ENCODE measurements at places on chromosomes 7 and 10.

DNA sequence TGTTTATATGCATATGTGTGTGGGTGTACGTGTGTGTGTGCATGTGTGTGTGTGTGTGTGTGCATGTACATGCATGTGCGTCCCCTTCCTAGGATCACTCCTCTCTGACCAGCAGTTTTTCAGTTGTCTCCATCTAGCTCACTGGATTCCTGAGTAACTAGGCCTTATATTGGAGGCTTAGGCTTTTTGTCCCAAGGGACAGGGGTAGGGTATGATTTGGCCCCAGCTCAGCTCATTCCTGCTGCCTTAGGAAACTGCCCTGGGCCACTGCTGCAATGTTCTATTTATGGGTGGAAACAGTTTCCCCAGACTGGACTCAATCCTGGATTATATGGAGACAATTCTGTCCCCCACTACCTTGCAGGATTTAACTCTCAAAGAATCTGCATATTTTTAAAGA lies 68.8 kb upstream of the SDK1 start:
- no peak for DNase-seq

DNA sequence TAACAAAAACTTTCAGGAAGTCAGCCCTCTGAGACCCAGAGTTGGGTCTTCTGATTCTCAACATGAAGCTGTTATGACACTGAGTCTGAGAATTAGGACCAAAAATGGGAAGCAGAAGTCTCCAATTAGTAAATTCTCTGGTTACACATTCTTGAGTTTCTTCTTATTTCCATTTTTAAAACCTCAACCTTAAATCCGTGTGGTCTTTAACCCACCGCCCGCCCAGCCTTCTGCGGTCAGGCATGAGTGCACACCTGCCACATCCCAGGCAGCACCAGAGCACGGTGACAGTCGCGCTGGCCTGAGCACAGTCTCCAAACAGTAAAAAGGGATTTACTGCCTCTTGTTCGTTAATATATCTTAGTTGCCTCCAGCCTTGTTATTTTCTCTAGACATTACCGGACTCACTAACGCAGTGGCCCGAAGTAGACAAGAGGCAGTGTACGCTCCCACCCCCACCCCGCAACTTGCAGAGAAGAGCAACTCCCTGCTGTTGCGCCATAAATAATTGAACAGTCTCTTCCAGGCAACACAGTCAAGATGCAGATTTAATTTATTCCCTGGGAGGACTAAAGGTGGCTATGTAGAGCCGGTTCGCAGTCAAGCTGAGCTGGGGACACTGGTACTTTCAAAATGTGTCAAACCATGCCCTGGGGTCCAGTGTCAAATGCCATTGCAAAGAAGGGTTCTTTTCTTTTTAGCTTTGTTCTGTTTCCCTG lies 147.0 kb upstream of the CELF2 start:
- DNase-seq = no peak

GRCh38 chr10:69659241-69660038 lies 29.4 kb downstream of the FAM241B start:
- no peak for DNase-seq

DNA sequence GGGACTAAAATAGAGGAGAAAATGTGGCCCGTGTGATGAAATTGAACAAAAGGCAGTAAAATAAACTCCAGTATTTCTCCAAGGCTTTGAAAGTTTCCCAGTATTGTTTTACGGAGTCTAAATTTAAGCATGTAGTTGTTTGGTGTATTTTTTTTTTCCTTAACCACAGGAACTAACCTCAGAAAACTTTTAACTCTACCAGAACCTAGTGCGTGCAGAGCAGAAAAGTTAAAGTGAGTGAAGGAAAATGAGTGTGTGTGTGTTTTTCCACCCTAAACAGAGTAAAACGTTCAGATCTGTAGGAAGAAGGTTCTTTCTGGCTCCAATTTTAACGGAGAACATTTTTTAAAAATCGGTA lies 812 bp downstream of the PROSER2 start:
- DNase-seq = no peak

DNA sequence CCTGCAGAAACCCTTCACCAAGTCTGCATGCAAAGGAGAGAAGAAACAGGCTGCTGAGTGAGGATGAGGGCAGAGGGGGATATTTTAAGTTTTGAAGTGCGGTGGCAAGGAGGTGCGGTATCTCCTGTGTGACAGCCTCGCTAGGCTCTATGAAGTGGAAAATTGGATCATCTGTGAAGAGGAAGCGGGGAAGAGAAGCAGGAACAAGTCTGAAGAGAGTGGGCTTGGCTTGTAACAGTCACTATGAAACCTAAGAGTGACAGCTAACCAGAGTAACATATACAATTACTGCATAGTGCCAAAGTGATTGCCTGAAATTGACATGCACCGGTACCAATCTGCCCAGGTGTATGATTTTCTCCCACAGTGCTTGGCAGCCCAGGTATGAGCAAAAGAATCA lies 287.5 kb upstream of the KLF14 start:
- DNase-seq = no peak

DNA sequence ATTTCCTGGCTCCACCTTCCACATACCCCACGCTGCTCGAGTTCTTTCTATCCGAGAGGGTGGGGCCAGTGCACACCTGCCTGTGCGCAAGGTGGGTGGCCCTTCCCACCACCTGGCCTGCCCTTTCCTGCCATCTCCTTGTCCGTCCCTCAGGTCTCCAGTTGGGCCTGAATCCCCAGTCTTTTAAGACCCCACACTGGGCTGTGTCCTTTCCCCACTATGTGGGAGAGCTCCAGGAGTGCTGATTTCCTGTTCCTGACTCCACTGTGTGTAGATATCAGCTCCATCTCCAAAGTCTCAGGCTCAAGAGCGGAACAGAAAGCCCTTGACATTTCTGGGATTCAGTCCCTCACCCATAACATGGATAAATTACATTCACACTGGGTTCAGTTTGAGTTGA lies 20.1 kb downstream of the LHPP start:
- no peak for DNase-seq

DNA sequence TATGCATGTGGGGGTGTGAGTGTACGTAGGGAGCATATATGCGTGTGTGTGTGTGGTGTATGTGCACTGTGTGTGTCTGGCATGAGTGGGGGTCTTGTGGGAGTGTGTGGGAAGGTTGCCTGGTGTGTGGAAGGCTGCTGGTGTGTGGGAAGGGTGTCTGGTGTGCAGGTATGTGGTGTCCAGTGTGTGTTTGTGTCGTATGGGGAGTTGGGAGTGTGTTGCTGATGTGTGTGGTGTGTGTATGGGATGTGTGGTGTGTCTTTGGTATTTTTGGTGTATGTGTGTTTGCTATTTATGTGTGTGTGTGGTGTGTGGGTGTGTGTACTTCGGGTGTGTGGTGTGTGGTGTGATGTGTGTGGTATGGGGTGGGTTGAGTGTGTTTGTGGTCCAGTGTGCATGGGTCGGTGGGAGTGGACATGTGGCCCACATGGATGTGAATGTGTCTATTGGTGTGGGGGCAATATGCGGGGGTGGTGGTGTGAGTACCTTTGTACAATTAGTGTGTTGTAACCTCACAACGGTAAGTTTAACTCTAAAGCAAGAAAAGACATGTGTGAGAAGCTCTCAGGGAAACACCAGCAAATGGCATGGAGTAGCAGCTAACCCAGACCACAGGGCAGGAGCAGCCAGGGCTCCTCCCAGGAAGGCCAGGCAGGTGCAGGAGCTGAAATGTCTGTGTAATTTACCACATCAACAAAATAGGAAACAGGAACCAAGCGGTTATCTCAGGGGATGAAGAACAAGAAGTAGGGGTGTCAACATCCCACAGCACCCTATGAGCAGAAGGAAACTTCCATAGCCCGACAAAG lies 11.9 kb downstream of the ANTXRL start:
- no peak for DNase-seq

DNA sequence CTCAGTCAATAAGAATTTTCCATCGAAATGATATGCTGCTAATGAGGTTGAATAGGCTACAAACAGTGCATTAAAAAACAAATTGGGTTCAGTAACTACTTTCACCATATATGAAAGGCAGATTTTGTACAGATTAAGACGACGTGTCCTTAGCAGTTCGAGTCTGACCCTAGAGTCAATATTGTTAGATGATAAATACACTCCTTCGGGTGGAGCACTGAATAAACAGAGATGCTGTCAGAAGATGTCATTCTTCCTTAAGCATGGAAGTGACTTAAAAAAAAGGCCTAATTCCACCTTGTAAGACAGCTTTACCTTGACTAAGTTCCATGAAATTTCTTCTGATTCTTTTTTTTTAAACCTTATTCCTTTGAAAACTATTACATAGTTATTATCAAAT lies 5.8 kb upstream of the AGR2 start:
- no peak for DNase-seq

GRCh38 chr7:123557016-123557397 lies 611 bp downstream of the NDUFA5 start:
- DNase-seq = no peak

GRCh38 chr10:126270111-126270510 lies 118.2 kb downstream of the ADAM12 start:
- DNase-seq = no peak

DNA sequence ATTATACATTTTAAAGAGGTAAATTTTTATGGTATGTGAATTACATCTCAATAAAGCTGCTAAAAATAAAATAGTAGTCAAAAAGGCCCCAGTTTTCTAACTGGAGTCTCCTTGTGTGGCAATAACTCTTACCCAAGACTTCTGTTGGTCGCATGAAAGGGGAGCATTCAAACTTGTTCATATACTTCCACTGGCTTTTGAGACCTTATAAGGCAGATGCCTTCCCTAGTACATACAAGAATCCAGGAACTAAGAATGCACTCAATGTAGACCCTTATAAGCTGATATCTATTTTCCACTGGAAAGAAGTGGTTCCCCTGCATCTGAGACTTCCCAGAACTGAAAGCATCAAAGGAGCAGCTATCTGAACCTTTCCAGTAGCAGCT lies 13.0 kb downstream of the BCAP29 start:
- DNase-seq = no peak

- no peak for DNase-seq
Measured at GRCh38 chr10:94358480-94358879, 4.3 kb downstream of the NOC3L start.

- no peak for DNase-seq
Measured at GRCh38 chr7:43513251-43513650, 69.7 kb upstream of the STK17A start.

DNA sequence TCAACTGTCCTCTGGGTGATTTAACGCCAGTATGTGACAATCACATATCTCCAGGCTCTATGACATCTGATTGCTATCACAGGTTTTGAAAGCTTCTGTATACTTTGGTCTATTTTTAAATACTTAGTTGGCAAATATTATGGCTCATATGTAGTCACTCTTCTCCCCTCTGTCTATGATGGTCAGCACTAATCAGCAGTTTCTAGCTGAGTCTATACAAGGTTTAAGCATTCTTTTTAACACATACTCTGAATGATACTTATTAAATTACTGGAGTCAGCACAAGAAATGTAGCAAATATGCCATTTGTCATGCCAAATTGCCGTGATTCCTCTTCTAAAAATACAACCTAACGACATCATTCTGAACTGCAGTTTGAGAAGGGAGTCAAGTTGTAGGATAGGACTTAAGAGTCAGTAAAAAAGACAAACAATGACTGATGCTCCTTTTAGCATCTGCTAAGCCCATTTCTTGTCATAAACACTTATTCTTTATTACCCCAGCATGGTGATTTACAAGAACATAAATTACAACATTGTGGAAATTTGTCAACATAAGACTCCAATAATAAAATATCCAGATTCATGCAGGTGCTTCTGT lies 947.8 kb downstream of the XPNPEP1 start:
- no peak for DNase-seq

DNA sequence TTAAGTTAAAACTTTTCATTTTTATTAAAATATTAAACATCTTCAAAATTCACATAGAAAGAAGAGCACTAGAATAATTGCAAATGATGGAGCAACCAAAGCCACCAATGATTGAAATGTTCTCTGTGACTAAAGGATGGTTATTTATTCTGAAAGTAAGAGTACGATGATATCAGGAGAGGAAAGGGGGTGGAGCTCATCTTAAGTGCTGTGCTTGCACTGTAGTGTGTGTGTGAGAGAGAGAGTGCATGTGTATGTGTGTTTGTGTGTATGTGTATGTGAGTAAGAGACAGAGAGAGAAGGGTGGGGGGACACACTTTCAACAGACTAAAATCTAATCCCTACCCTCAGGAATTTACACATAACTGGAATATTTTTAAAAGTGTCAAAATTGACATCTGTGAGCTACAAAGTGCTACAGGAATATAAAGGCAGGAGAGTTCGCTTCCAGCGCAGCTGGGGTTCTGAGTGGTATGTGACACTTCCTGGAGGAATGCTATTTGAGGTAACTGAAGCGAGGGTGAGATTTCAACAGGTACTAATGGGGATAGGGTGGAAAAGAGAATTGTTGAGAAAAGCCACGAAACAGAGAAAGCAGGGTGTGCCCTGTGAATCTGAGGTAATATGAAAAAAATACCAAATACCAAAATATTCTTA lies 57.2 kb upstream of the SMNDC1 start:
- no peak for DNase-seq

GRCh38 chr10:101032637-101033224 lies 1.7 kb downstream of the SFXN3 start:
- no peak for DNase-seq
